Naive thymus-derived CD8-positive, alpha-beta T cell (primary cell): ENCODE measurements at places on chromosomes 4 and X. TPM values are rescaled to one million over a fixed set of nuclear protein-coding genes. Genes with fewer than 3 reads are reported as not detected.

GRCh38 chrX:74408304-74408703 is 13.0 kb upstream of the SLC16A2 start:
- no peak for DNase-seq

The FGF2 gene
- polyA plus RNA-seq: not detected

DNA sequence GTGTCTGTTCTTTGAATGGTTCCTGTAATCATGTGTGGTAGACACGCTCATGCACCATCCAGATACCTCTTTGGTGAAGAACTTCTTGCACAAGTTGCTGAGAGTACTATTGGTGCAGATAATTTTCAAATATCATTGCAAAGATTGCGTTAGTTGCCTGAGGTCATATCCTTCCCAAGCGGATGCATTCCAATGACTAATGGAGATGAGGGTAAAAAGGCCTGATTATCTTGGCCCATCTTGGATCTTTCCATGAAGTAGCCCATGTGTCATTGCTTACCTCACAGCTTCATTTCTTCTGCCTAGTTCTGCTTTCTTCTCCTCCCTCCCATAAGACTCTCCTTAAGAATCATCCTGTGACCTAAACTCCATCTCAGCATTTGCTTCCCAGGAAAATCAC is 384.9 kb upstream of the CNKSR2 start:
- no peak for DNase-seq

DNA sequence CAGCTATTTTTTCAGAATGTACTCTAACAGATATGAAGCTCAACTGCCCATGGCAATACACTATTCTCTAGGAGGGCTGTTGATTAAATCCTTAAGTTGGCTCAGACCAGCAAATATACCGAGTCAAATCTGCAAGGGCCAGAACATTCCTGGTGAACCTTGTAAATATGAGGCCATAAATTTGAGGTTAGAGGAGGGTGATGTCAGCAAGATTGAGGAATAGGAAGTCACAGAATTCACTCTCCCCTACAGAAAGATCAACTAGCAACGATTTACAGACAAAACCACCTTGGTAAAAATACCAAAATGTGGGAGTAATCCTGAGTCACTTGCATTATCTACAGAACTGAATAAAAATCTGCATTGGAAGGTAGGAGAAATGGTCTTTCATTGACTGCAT is 399.3 kb downstream of the GPM6A start:
- no peak for DNase-seq

The CYBB gene
- polyA plus RNA-seq: 0.13 TPM

- no peak for DNase-seq
Observed at GRCh38 chr4:126061655-126062054, 746.9 kb downstream of the FAT4 start.

- no peak for DNase-seq
Observed at GRCh38 chrX:46374371-46374770, 170.8 kb downstream of the ZNF674 start.

GRCh38 chr4:77327151-77327550 is 170.1 kb downstream of the CCNG2 start:
- no peak for DNase-seq

The POLA1 gene
- polyA plus RNA-seq: 4.5 TPM

- no peak for DNase-seq
Observed at GRCh38 chr4:126354784-126355183, 1040.0 kb downstream of the FAT4 start.

The SASH3 gene
- 115 TPM for polyA plus RNA-seq

GRCh38 chr4:38560768-38561558 is 103.0 kb upstream of the KLF3 start:
- no peak for DNase-seq

DNA sequence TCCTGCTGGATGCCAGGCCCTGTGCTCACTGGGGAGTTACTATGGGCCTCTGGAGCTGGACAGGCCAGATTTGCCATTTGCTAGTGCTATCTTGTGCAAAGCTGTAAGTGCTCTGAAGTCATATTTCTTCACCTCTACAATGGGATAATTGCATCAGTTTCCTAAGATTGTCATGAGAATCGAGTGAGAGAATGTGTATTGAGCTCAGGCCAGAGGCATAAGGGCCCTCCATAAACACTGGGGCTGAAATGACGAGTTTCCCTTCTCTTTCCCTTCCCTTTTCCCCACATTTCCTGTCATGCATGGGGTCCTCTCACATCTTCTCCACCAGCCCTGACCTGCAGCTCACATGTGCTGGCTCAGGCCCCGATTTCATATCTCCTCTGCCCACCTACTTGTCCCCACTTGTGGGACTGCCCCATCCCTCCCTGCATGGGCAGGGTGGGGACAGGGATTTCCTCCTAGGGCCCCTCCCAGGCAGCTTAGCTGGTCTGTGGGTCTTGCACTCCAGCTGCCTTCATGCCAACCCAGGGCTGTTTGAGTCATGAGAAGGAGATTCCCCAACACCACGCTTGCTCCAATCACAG is 358.8 kb downstream of the MID1IP1 start:
- no peak for DNase-seq

DNA sequence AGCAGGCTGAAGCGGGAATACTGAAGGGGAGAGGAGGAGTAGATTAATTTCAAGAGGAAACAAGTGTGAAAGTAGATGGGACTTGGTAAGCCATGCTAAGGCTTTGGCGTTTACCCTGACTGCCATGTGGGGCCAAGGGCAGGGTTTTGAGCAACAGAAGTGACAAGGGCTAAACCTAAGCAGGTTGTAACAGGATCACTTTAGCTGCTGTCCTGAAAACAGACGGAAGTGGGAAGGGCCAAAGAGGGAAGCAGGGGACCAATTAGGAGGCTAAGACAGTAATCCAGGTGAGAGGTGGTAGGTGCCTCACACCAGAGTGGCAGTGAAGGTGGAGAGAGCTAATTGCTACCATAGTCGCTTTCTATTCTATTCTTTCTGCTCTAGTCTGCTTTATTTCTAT is 166.5 kb downstream of the PJA1 start:
- no peak for DNase-seq

The ERCC6L gene
- polyA plus RNA-seq: 0.51 TPM

DNA sequence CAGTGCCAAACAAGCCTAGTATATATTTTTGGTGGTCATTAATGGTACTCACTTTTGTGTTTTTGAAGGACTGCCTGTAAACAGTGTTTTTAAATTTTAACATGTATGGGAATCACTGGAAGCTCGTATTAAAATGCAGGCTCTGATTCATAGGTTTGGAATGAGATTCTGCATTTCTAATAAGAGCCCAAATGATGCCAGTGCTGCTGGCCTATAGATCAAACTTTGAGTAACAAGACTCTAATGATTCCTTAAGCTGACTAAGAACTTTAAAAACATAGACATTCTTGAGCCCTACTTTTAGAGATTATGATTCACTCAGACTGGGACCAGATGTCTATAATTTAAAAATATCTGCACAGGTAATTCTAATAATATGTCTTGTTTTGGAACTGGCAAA is 823.2 kb upstream of the LCORL start:
- no peak for DNase-seq
